ENCODE measurements at places on chromosomes 4 and X.

DNA sequence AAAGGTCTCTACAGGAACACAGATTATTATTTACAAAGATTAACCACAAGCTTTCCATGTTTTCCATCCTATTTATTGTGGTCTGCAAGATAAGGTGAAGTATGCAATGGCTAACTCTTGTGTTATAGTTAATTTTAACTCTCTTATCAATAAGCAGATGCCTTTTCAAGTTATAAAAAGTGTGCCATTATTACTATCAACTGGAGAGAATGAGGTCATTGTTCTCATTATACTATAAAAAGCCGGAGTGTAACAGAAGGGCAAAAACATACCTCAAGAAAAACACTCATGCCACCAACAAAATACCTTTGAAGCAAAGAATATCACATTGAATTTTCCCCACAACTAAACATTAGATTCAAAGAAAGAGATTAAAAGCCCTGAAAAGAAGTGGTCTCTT is 52.0 kb upstream of the SORBS2 start:
- DNase-seq, result no peak

DNA sequence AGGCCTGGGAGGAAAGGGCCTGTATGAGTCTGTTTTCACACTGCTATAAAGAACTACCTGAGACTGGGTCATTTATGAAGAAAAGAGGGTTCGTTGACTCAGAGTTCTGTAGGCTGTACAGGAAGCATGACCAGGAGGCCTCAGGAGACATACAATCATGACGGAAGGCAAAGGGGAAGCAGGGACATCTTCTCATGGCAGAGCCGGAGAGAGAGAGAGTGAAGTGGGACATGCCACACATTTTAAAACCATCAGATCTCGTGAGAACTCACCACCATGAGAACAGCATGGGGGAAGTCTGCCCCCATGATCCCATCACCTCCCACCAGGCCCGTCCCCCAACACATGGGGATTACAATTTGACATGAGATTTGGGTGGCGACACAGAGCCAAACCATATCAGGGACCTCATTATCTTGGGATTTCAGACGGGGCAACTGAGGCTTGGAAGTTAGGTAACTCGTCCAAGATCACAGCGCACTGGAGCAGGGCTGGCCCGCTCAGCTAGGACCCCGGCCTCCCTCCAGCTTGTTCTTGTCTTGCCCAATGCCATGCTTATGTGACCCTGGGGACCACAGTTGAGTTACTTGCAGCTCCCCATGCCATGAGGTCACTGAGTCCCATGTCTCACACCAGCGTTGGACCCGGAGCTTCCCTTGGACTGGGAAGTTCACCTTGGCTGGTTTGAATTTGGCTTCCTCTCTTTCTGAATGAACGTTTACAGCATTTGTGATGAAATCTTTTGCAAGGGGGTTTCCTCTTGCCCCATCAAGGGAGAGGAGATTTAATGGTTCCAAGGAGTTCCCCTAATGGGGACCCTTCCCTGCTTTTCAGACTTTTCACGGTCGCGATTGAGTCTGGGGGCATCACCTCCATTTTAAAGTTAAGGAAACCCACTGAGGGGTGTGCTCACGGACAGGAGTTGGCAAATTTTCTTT is 18.1 kb downstream of the HTRA3 start:
- DNase-seq, result no peak

GRCh38 chrX:85836868-85837267 is 210.5 kb downstream of the CHM start:
- DNase-seq, result peak; percentile 0

- DNase-seq, result peak; percentile 17
These were observed 17.8 kb upstream of the ARSJ start for GRCh38 chr4:113997206-113997605.

DNA sequence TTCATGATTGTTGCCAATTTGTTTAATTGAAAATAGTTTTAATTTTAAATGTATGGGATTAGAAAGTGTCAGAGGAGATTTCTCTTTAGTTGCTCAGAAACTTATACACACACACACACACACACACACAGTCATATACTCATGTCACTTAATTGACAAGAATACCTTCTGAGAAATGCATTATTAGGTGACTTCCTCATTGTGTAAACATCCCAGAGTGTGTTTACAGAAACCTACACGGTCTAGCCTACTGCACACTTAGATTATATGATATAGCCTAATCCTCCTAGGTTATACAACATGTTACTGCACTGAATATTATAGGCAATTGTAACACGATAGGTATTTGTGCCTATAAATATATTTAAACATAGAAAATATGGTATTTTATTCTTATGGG is 1327.4 kb downstream of the FSTL5 start:
- DNase-seq, result no peak

DNA sequence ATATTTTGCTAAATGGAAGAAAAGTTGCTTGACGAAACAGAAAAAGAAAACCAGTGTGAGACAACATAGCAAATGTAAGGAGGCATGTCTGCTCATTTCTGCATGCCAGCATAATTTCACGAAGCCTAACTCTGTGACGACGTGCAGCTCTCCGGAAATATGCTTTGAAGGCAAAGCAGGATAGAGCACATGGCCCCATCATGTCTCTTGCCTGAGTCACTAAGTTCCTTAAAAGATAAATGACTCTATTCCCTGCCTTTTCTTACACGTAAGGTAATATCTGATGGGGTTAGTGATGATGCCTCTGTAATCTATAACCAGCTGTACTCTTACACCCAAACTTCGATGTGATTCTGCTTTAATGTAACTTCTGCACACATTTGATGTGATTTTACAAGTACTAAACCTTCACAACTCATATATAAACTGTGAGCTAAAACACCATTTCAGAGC is 64.5 kb downstream of the ANXA3 start:
- peak; percentile 82 for DNase-seq

- DNase-seq, result no peak
These were observed 110.7 kb upstream of the ADRA2C start for GRCh38 chr4:3655485-3655884.

GRCh38 chr4:143335979-143336780 is 496 bp upstream of the GAB1 start:
- peak; percentile 88 for DNase-seq

DNA sequence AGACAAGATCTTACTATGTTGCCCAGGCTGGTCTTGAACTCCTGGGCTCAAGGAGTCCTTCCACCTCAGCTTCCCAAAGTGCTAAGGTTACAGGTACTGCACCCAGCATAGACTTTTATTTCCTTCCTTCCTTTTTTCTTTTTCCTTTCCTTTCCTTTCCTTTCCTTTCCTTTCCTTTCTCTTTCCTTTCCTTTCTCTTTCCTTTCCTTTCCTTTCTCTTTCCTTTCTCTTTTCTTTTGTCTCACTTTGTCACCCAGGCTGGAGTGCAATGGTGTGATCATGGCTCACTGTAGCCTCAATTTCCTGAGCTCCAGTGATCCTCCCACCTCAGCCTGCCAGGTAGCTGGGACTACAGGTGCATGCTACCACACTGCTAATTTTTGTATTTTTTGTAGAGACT is 19.4 kb downstream of the DLG3 start:
- DNase-seq, result no peak

- no peak for DNase-seq
These were observed 199.4 kb upstream of the TRAM1L1 start for GRCh38 chr4:117284736-117285135.

GRCh38 chrX:72238183-72238582 is 644 bp downstream of the ERCC6L start:
- no peak for DNase-seq

DNA sequence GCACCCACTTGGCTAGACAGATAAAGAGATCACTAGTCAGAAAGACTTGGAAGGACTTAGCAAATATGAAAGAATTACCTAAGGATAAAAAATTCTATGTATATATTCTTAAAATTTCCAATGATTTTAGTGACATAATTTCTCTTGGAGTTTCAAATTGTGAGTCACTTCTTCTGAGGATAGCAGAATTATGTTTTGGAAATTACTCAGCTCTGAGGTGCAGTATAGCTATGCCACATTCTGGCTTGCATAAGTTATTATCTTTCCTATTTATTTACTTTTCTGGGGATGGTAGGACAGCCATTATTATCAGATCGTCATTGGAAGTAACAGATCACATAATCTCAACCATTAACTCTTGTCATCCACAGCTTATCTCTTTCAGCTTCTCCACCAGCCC is 853.5 kb downstream of the TRIML1 start:
- DNase-seq, result peak; percentile 39
